ENCODE measurements at places on chromosomes 7 and 10.

DNA sequence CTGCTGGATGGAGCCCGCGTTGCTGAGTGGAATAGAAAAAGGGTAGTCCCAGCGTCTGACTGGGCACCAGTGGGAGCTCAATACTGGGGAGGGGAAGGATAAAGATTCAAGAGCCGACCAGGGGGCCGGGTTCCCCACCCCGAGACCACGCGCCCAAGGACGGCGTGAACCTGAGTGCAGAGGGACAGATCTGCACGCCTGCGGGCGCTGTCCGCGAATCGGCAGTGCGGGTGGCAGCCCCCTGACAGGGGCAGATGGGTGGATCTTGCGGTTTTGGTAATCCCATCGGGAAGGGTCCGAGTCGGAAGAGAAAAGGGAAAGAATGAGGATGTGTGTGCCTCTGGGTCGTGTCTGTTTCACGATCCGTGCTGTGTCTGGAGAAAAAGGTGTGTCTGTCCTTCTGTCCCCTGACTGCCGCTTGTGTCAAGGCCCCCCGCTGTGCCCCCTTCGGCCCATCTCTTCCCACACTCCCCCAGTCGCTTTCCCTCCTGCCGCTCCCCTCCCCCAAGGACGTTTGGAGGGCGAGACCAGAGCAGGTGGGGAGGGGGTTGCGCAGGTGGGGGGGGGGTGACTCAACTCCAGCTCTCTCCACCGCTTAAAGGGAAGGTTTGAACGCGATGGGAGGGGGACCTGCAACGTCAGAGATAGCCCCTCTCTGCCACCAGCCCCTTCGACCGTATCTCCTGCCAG, 734 bp upstream of the VGF start:
- no peak for DNase-seq

GRCh38 chr10:53314876-53315275, 542.3 kb upstream of the MBL2 start:
- no peak for DNase-seq

GRCh38 chr7:12929476-12930140, 242.2 kb downstream of the ARL4A start:
- no peak for DNase-seq

DNA sequence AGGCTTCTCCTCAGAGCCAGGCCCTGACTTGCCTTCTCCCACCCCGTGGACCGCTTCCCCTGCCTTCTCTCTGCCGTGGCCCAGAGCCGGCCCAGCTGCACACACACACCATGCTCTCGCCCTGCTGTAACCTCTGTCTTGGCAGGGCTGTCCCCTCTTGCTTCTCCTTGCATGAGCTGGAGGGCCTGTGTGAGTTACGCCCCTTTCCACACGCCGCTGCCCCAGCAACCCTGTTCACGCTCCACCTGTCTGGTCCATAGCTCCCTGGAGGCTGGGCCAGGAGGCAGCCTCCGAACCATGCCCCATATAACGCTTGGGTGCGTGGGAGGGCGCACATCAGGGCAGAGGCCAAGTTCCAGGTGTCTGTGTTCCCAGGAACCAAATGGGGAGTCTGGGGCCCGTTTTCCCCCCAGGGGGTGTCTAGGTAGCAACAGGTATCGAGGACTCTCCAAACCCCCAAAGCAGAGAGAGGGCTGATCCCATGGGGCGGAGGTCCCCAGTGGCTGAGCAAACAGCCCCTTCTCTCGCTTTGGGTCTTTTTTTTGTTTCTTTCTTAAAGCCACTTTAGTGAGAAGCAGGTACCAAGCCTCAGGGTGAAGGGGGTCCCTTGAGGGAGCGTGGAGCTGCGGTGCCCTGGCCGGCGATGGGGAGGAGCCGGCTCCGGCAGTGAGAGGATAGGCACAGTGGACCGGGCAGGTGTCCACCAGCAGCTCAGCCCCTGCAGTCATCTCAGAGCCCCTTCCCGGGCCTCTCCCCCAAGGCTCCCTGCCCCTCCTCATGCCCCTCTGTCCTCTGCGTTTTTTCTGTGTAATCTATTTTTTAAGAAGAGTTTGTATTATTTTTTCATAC, 38.0 kb downstream of the LIMK1 start:
- no peak for DNase-seq

- no peak for DNase-seq
Measured at GRCh38 chr10:73875139-73875475, 752 bp upstream of the CAMK2G start.

DNA sequence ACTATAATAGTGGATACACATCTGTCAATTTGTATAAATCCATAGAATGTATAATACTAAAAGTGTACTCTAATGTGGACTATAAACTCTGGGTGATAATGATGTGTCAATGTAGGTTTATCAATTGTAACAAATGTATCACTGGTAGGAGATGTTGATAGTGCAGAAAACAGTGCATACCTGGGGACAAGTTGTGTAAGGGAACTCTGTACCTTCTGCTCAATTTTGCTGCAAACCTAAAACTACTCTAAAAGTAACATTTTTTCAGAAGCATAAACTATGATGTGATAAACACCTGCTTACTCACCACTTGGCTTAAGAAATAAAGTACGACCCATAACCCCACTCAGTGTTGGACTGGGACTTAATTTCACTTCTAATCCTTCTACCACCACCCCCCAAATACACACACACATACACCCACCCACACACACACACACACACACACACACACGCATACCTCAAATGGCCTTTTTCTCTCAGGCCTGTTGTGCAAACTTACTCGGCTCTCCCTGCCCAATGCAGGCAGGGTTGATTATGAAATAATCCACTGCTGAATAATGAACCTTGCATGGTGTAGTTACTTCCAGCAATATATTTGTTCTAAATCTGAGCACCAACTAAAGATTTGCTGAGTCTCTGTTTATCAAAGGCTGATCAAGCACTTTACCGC, 154.1 kb upstream of the KMT2E start:
- DNase-seq: no peak

GRCh38 chr7:47232751-47233412, 349.0 kb downstream of the TNS3 start:
- no peak for DNase-seq

All from activated T-helper 1 cell treated with anti-CD3 and anti-CD28 coated beads, Interleukin-2, amount 50 U/mL, for 16 hours (primary cell).